ENCODE measurements at places on chromosomes 7 and 10. TPM values are rescaled to one million over a fixed set of nuclear protein-coding genes. Genes with fewer than 3 reads are reported as not detected.

DNA sequence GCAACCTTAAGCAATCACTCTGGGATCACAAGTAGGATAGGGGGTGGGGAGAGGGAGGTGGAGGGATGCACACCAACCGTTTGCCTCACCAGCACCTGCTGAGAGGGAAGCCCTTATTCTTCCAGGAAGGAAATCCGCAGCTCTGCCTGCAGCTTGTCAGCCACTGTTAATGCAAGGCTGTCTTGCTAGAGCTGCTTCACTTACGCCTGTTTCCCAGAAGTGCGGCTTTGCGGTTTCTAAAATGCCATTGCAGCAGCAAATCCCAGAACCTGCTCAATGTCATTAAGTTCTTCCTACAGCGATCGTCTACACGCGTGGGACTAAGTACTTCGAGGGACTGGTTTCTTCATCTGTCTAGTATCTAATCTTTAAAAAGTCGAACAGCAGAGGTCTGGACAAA, 191.1 kb downstream of the ZMYND11 start:
- no peak for DNase-seq

Gene TMEM130
- not detected for total RNA-seq

GRCh38 chr7:35658606-35659201, 36.2 kb downstream of the HERPUD2 start:
- DNase-seq, result no peak

Gene CUBN
- 6.3 TPM for total RNA-seq

GRCh38 chr10:22251751-22252223, 34.0 kb upstream of the EBLN1 start:
- DNase-seq, result peak; percentile 64

GRCh38 chr7:158955146-158955870, 99.0 kb downstream of the DYNC2I1 start:
- DNase-seq, result peak; percentile 50

DNA sequence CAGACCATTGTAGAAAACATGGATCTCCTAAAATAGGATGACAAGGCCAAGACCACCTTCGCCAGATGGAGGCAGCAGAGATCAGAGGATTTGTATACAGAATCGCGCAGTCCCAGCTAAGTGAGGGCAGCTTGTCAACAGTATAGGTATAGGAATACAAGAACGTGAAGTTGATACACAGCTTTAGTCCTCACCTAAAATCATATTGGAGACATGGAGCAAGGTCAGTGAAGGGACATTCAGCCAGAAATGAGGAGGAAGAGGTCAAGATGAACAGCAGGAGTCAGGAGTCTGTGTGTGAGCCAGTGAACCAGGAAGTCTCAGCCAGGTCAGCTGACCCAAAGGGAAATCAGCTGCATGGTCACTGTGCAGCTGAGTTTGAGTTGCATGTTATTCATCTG, 263.4 kb upstream of the PRKCQ start:
- DNase-seq, result no peak

Gene DPY19L1
- 80.9 TPM for total RNA-seq

- DNase-seq, result no peak
Measured at GRCh38 chr10:101536800-101537199, 51.3 kb downstream of the POLL start.

DNA sequence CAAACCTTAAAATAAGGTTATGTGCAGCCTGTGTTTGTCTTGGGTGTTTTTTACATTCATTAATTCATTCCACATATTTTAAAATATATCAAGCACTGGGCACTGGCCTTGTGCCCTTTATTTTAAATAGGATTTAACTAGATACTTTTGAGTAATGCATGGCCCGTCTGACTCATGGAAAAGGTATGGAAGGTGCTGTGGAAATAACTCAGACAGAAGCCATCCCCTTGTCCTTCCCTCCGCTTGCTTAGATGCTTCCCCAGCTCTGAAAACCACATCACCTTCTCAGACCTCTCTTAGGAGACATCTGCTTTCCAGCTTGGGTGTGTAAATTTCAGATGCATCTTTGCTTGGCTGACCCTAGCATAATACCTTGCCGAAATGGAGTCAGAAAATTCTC, 30.5 kb downstream of the SLC18A2 start:
- DNase-seq, result no peak

GRCh38 chr7:101542527-101543241, 86.4 kb downstream of the MYL10 start:
- DNase-seq, result peak; percentile 67

DNA sequence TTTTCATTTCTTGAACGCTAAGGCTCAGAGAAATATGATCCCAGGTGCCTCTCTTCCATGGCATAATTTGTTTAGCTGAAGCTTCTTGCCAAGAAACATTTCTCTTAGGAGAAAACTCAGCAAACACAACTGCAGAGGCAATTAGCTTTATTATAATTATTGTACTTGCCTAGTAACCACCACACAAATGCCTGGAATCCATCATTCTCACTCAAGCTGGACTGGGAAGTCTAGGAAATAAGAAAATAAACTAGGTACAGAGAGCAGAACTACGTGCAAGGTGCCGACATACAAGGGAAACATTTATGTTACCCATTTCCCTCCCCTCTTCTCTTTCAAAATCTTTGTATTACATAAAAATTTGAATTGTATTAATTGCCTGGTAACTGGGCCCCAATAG, 15.1 kb downstream of the SLC35B4 start:
- no peak for DNase-seq

DNA sequence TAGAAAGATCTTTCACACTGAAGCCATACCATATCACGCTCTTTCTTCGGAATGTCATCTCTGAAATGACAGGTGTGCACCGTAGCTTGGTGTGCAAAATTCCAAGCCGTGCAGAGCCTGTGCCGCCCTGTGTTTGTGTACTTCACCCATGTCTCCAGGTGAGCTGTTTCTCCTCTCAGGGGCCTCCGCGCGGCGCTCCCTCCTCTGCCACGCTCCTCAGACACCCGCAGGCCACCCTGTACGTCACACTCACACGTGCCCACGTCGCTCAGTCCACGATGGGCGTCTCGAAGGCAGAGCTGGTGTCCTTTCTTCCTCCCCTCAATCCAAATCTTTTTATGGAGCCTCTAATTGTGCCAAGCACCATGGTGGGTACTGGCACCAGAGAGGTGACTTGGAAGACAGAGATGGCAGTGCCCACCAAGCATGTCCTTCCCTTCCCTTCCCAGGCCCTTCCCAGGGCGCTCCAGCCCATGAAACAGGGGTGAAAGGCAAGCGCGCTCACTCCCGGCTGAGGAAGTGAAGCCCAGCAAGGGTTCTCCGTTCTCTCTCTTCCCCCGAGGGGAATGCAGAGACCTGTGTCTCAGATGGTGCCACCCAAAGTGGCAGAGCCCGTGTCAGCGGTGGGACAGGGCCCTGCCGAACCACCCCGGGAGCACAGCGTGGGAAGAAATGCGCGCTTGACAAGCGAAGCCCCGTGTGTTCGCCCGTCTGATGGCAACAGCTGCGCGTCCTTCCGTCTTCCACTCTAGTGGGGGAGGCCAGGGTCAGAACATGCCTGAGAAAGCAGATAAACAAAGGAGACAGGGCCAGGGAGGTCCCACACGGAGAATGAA, 292.5 kb upstream of the SHH start:
- DNase-seq, result no peak

DNA sequence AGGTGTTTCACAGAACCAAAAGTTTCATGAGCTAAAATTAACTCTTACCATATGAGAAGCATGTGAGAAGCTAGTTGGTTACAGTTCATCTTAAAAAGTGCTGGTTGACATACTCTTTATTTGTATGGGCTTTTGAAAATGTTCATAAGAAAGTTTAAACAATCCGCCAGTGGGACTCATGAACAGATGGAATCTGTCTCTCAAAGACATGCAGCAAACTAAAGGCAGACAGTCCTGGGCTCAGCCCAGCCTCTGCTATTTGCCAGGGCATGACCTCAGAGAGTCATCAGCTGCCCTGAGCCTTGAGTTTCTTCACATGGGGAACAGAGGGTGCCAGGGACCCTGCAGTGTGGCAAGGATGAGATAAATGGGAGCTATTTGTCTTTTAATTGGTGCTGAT, 3.2 kb downstream of the PYROXD2 start:
- no peak for DNase-seq

Gene TAS2R5
- 5.3 TPM for total RNA-seq

GRCh38 chr7:151821226-151821625, 55.7 kb downstream of the PRKAG2 start:
- DNase-seq, result no peak

Gene SUN3
- total RNA-seq, result not detected

DNA sequence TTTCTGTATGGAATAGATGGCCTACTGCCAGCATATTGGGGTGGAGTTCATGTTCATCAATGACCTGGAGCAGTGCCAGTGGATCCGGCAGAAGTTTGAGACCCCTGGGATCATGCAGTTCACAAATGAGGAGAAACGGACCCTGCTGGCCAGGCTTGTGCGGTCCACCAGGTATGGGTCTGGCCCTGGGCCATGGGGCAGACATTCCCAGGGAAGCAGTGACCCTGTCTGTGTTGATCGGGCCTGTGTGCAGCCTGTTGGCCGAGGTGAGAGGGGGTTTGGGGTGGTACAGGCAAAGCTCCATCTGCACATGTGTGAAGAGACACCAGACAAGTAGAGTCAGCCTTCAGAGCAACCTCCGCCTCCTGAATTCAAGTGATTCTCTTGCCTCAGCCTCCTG, 67.3 kb downstream of the OGDH start:
- DNase-seq, result no peak

GRCh38 chr10:533186-533585, 156.3 kb downstream of the DIP2C start:
- DNase-seq, result peak; percentile 0

DNA sequence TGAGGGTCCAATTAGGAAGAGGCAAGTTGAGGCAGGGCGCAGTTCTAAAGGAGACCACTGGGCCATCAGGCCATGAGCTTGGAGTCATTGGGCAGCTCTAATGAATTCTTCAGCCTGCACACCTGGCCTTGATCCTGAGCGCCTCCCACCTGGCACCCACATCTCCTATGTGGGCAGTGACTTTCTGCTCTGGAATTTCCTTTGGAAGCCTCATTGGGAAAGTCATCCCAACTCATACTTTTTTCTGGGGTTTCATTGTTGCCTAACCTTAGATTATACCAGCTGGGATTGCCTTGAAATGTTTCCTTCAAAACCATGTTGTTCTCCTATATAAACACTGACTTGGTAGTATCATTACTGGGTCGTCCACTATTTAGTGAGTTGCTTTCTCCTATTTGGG, 54.1 kb downstream of the PLPP4 start:
- no peak for DNase-seq

DNA sequence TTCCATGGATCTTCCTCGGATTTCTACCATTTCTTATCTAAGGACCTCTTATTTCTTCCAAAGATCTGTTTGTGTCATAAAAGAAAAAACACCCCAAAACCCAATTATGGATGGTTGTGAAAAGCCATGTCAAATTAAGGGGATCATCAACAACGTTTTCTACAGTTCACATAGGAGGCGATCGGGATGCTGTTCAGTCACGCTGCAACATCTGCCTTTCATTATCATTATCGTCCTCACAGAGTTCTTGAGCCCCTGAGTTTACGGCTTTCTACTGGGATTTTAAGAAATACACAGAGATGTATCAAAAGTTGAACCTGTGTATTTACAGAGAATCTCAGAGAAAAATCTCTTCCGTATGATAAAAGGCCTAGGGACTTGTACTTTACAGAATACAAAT, 101.4 kb downstream of the GRM8 start:
- no peak for DNase-seq

All from uterus (tissue), 4 donors.